Activated CD8-positive, alpha-beta T cell treated with anti-CD3 and anti-CD28 coated beads for 36 hours (primary cell): ENCODE measurements at places on chromosomes 11 and 22. TPM values are rescaled to one million over a fixed set of nuclear protein-coding genes. Genes with fewer than 3 reads are reported as not detected.

SYT9 gene
- total RNA-seq = not detected

CCDC87 gene
- total RNA-seq = 0.14 TPM

MFRP gene
- not detected for total RNA-seq

CLTCL1 gene
- 0.65 TPM for total RNA-seq

TEX54 gene
- not detected for total RNA-seq

SYCE3 gene
- not detected for total RNA-seq

FKBP2 gene
- 26.9 TPM for total RNA-seq

OR6T1 gene
- not detected for total RNA-seq

KCNA4 gene
- not detected for total RNA-seq

- DNase-seq = no peak
- no peaks in the 10 kb centered on the region for H3K36me3 ChIP-seq
- no peak overlapping the region for H3K4me3 ChIP-seq
- H3K27me3 ChIP-seq = peaks cover 71% of the 10 kb centered on the region
- no peak overlapping the region for H3K27ac ChIP-seq
These were observed 6.5 kb downstream of the ALX4 start for GRCh38 chr11:44303401-44303938.

DNA sequence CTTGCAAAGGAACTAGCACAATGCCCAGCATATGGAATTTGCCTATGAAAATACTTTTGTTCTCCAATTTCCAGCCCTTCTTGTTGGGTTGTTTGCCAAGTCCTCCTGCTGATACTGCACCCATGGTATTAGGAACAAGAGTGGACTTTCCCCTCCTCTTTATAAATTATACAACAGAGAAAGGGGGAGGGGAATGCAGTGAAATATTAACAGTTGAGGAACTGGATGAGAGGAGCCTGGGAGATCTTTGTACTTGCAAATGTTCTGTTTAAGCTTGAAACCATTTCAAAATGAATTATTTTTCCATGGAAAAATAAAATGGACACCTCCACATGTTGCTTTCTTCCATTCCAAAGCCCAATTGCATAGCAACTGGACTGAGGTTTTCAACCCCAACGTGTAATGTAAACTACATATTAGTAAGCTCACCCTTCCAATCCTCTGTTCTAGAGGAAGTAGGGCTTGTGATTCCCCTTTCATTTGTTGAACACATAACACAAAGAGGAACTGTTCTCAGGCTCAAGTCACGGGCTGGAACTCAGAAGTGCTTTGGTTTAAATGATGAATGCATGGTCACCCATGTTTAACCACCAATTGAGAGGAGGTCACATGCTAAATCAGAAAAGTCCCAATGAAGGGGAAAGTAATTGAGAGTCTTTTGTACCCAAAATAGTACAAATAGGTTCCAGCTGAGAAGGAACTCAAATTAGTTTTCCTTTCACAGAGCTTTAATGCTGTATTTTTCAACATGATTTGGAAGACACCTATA is 66.2 kb upstream of the ZC3H12C start:
- no peak for DNase-seq
- H3K4me3 ChIP-seq = no peak overlapping the region
- H3K27me3 ChIP-seq = peaks cover 1% of the 10 kb centered on the region
- no peaks in the 10 kb centered on the region for H3K4me1 ChIP-seq
- H3K27ac ChIP-seq = no peak overlapping the region

DNA sequence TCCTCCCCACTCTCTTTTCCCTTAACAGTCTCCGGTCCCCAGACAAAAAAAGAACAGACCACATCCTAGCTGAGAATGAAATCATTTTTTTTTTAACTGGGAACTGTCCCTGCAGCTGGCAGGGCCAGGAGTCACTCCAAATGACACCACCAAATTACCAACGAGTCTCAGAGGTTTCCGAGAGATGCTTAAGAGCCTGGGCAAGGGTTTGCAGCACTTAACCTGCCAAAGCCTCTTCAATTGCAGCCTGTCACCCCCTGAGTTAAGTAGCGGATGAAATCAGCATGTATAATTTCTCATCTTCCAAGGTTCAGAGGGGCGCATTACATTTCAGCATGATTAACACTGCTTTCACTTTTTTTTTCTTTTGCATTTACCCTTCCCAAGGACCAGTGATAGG is 71.8 kb downstream of the TENM4 start:
- no peaks in the 10 kb centered on the region for H3K36me3 ChIP-seq
- H3K4me3 ChIP-seq = no peak overlapping the region
- peaks cover 10% of the 10 kb centered on the region for H3K27me3 ChIP-seq
- H3K4me1 ChIP-seq = no peaks in the 10 kb centered on the region
- no peak for DNase-seq

- no peak for DNase-seq
- no peak overlapping the region for H3K27ac ChIP-seq
- H3K36me3 ChIP-seq = no peaks in the 10 kb centered on the region
- no peak overlapping the region for H3K4me3 ChIP-seq
- no peaks in the 10 kb centered on the region for H3K27me3 ChIP-seq
These were observed 112.8 kb upstream of the CADM1 start for GRCh38 chr11:115616971-115617370.

DNA sequence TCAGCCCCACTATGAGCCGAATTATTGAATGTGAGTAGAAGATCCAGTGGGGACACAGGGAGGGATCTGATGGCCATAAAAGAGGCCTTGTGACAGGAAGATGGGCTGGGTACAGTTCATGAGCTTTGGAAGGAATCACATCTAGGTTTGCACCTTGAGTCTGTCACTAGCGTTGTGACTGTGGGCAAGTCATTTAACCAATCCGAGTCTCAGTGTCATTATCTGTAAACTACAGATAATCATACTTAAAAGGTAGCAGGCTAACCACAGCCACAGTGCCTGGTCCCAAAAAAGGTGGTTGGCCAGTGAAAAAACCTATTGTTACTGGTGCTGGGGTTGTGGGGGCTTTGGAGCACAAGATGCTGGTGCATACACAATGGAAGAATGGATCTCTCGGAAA is 3.8 kb downstream of the HEPN1 start:
- peaks cover 13% of the 10 kb centered on the region for H3K4me1 ChIP-seq
- no peak overlapping the region for H3K4me3 ChIP-seq
- DNase-seq = no peak
- no peak overlapping the region for H3K27ac ChIP-seq
- H3K27me3 ChIP-seq = no peaks in the 10 kb centered on the region

- no peak overlapping the region for H3K4me3 ChIP-seq
- H3K36me3 ChIP-seq = no peaks in the 10 kb centered on the region
- no peak for DNase-seq
These were observed 59.3 kb downstream of the SLC1A2 start for GRCh38 chr11:35360055-35360530.

- peaks cover 4% of the 10 kb centered on the region for H3K4me1 ChIP-seq
- H3K36me3 ChIP-seq = no peaks in the 10 kb centered on the region
- H3K27me3 ChIP-seq = peaks cover 52% of the 10 kb centered on the region
- no peak for DNase-seq
- no peak overlapping the region for H3K27ac ChIP-seq
These were observed 531 bp downstream of the RAB3IL1 start for GRCh38 chr11:61916737-61917333.

GRCh38 chr11:108647701-108648527 is 17.0 kb upstream of the DDX10 start:
- H3K27me3 ChIP-seq = no peaks in the 10 kb centered on the region
- peak; percentile 83 for DNase-seq
- H3K4me3 ChIP-seq = no peak overlapping the region
- no peak overlapping the region for H3K27ac ChIP-seq

DNA sequence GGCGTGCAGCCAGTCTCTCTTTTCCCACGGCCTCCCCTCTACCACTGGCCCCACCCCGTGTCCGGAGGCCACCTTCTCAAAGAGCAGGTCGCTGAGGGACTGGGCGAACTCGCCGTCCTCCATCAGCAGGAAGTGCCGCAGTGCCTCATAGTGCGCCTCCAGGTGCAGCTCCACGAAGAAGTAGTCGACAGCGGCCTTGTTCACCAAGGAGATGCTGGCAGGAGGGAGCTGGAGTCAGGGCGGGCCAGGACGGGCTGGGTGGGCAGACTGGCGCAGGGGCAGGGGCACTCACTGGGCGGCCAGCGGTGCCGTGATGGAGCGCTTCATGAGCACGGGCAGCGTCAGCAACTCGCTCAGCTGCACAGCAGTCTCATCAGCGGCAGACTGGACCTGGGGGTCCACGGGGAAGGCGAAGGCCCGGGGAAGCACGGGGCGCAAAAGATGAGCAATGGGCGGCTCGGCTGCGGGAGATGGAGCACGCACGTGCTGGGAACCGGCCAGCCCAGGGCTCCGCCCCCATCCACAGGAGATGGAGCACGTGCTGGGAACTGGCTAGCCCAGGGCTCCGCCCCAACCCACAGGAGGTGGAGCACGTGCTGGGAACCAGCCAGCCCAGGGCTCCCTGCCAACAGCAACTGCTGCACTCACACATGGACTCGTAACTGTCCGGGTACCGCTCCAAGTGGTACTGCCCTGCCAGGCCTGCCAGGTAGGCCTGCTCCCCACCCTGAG is 18.4 kb downstream of the SELENOO start:
- DNase-seq = no peak
- H3K27ac ChIP-seq = no peak overlapping the region
- no peak overlapping the region for H3K4me3 ChIP-seq
- H3K4me1 ChIP-seq = no peaks in the 10 kb centered on the region
- H3K27me3 ChIP-seq = no peaks in the 10 kb centered on the region
- peaks cover 36% of the 10 kb centered on the region for H3K36me3 ChIP-seq

DNA sequence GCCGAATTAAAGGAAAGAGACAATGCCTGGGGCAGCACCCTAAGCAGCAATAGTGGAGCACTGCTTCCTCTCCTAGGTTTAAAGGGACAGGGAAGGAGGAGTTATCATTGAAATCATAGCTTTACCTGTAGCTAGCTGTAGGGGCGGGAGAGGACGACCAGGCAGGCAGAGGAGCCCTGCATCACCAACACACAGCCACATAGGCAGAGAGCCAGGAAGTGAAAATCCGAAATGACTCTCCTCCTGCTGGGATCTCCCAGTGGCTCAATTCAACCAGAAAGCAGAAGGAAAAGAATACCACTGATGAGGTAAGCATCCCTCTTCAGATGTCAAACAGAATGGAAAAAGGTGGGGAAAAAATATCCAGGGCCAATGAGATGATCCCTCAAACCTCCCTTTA is 20.4 kb downstream of the MRGPRX4 start:
- no peak overlapping the region for H3K4me3 ChIP-seq
- no peaks in the 10 kb centered on the region for H3K36me3 ChIP-seq
- no peaks in the 10 kb centered on the region for H3K4me1 ChIP-seq
- H3K27me3 ChIP-seq = peaks cover 11% of the 10 kb centered on the region
- no peak overlapping the region for H3K27ac ChIP-seq
